CD4-positive, alpha-beta T cell treated with Interleukin-6 at 100 ng/mL for 8 hours (primary cell): ENCODE measurements at places on chromosomes 3 and 15.

GRCh38 chr15:32936283-32936918, 218.6 kb downstream of the GREM1 start:
- DNase-seq = no peak

GRCh38 chr3:161413855-161414210, 42.5 kb upstream of the SPTSSB start:
- DNase-seq = no peak

GRCh38 chr15:78438619-78439285, 736 bp downstream of the IREB2 start:
- DNase-seq = no peak

DNA sequence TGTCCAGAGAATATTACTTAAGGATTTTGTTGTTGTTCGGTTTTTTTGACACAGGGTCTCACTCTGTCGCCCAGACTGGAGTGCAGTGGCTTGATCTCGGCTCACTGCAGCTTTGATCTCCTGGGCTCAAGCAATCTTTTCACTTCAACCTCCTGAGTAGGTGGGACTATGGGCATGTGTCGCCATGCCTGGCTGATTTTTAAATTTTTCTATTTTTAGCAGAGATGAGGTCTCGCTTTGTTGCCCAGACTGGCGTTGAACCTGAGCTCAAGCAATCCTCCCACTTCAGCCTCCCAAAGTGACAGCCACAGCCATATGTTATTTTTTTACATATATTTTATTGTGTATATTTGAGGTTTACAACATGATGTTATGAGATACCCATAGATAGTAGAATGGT, 86.8 kb upstream of the UMPS start:
- DNase-seq = no peak

- no peak for DNase-seq
Measured at GRCh38 chr15:75063338-75063737, 39.9 kb downstream of the PPCDC start.

DNA sequence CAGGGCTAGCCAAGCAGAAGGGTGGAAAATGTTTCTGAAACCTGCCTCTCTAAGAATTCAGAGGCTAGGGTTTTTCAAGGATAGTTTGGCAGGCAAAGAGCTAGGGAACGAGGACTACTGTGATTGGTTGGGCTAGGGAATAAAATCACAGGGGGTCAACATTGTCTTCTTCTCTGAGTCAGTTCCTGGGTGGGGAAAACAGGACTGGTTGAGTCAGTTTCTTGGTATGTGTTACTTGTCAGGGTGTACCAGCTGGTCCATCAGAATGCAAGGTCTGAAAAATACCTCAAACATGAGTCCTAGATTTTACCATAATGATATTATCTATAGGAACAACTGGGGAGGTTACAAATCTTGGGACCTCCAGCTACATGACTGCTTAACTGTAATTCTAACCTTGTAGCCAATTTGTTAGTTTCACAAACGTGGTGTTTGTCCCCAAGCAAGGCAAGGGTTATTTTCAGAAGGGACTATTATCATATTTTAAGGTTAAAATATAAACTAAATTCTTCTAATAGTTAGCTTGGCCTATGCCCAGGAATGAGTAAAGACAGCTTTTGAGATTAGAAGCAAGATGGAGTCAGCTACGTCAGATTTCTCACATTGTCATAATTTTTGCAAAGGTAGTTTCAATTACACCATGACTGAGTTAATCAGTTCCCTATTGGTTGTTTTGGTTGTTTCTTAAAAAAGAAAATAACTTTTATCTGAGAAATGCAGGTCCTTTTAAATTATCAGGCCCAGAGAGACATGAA, 231.5 kb downstream of the ALCAM start:
- no peak for DNase-seq

GRCh38 chr15:66679657-66680108, 22.4 kb upstream of the SMAD6 start:
- no peak for DNase-seq

- DNase-seq = no peak
Measured at GRCh38 chr3:154666542-154666941, 236.6 kb upstream of the GPR149 start.

DNA sequence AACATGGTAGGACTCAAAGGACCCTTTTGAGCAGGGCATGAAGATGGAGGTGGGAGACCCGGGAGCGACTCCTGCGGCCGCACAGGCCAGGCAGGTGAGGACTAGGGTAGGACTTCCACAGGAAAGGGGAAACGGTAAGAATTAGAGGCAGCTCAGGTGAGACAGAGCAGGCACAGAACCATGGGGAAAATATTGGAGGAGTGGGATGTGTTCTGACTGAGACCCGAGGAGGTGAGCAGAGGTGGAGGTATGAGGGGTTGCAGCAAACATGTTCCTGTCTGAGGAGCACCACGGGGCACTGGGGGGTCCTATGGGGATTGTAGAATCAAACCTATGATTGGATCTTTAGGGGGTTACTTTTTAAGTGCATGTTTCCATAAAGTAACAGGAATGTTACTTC, 1.4 kb upstream of the ISG20 start:
- DNase-seq = no peak

GRCh38 chr3:184335291-184335660, 2.1 kb upstream of the FAM131A start:
- no peak for DNase-seq

DNA sequence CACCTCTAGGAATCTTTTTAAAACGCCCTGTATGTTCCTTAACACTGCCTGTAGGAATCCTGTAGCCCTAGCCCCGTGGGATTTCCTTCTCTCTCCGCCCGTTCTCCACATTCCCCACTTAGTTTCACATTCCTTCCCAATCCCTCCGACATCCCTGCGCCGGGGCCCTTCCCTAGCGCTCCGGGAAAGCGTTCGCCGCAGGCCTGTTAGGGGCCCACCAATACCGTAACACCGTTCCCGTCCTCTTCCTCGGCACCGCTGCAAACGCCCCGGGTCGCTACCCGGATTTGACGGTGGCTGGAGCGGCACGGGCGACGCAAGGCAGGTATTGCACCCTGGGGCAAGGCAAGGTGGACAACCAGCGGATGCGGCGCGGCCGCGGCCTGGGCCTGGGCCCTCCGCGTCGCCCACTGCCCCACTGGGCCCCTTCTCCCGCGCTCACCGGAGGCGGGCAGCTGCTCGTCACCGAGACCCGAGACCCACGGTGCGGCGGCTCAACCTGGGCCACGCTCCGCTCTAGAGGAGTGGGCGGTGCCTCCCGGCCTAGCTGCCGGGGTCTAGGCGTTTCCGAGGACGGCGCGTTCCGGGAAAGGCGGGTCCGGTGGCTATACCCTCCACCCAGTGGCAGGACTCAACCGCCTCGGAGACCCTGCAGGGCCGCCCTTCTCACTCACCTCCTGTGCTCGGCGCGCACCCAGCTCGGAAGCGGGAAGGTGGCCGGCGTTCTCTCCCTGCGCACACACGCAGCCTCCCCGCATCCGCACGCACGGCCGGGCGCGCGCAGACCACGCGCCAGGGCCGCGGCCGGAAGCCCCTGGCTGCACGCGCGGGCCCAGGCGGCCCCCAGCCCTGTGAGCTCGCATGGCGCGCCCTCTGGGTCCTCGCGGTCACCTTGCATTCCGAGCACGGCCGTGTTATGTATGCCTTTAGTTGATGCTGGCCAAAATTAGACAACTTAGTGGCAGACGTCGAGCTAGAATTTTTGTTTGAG, at the start of gene B3GALNT1:
TSS of gene B3GALNT1 (minus strand) at position 789 of the 991 bp plus-strand sequence. CDS start 18,595 bp downstream, outside the sequence.
- DNase-seq = no peak

GRCh38 chr3:59429198-59429597, 379.4 kb upstream of the CFAP20DC start:
- no peak for DNase-seq

- DNase-seq = no peak
Measured at GRCh38 chr3:17518189-17519059, 224.0 kb downstream of the TBC1D5 start.

- no peak for DNase-seq
Measured at GRCh38 chr3:150978566-150979148, 6.1 kb upstream of the CLRN1 start.

GRCh38 chr15:44289259-44289790, 806 bp downstream of the GOLM2 start:
- no peak for DNase-seq

GRCh38 chr3:17946619-17947018, 204.2 kb upstream of the TBC1D5 start:
- no peak for DNase-seq

DNA sequence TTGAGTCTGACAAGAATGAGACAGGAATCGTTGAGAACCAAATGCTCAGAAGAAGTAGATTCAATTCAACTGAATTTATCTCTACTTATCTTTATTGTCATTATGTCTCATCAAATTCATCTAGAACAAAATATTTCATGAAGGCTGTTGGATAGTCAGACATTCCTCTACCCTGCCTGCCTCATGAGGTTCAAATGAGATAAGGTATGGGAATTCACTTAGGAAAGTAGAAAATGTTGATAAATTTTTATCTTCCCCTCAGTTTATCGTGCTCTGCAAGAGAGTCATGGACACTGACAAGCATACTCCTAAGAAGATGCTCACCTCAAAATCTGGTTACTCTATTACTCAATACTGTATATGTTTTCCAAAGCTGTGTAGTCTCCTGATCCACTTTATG, 149.7 kb upstream of the CDIN1 start:
- no peak for DNase-seq
